Breast epithelium (tissue), 4 donors: ENCODE measurements at places on chromosomes 11 and 22. TPM values are rescaled to one million over a fixed set of nuclear protein-coding genes. Genes with fewer than 3 reads are reported as not detected.

NCF4 gene
- 14.5 TPM for total RNA-seq

DNA sequence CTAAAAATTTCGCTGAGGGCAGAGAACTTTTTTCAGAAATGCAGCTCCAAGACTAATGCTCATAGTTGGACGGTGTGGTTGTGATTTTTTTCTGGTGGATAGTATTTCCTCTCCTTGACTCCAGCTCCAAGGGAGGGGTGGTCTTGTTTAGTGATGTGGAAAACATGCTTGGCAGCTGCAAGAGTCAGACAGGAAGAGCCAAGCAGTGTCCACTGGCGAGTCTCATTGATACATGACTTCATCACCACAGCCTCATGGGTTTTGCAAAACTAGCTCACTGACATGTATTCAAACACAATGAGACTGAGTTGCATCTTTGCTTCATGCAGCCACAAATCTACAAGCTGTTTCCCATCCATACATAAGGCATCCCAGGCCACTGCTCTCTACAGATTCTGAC lies 7.3 kb upstream of the KCNJ1 start:
- DNase-seq: no peak

DNA sequence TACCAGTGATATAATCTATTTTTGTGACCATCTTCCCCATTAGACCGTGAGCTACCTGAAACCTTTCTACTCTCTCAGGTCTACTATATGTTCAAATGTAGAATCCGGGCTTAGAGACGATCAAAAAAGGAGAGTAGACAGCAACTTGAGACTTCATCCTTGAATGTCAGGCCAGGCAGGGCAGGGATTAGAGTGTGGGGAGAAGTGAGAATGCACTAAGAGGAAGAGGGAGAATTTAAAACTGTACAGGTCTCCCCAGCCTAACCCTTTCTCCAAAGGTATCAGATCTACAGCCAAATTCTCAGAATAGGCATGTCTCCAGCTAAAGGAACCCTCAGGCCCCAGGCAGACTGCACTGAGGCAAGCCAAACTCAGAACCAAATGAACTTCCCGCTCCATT lies 935 bp downstream of the LAMTOR1 start:
- no peak for DNase-seq

BTG4 gene
- not detected for total RNA-seq

OR51B4 gene
- not detected for total RNA-seq

- DNase-seq: no peak
Measured at GRCh38 chr11:124113890-124114289, 1.4 kb upstream of the VWA5A start.

PATE2 gene
- total RNA-seq: 0.32 TPM

DNA sequence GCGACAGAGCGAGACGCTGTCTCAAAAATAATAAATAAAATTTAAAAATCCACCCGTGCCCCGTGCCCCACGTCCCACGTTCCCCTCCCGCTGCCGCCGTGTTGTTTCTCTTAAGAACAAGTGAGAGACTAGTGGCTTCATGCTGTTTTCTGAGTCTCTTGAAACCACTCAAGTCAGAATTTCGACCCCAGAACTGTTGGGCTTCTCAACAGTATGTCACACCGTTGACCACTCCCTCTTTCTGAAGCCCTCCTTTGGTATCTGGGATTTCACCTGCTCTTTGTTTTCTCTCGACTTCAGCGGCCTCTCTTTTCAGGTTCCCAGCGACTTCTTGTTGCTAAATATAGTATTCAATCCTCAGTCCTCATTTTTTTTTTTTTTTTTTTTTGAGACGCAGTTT lies 974 bp downstream of the PPIL2 start:
- no peak for DNase-seq

HTR3A gene
- total RNA-seq: not detected

- DNase-seq: no peak
Measured at GRCh38 chr22:26463688-26464087, 19.9 kb downstream of the HPS4 start.

- DNase-seq: no peak
Measured at GRCh38 chr22:45786726-45787125, 115.1 kb downstream of the ATXN10 start.

MUC5AC gene
- not detected for total RNA-seq

OR10A5 gene
- not detected for total RNA-seq

DNA sequence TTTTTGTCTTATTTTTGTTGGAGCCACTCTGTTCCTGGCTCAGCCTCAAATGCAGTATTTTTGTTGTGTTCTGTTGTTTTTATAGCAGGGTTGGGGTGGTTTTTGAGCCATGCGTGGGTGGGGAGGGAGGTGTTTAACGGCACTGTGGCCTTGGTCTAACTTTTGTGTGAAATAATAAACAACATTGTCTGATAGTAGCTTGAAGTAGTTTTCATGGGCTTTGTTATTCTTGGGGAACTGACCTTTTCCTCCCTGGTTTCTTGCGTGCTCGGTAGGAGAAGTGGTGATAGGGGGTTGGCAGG lies 6.0 kb upstream of the MCM5 start:
- no peak for DNase-seq

- DNase-seq: peak; percentile 51
Measured at GRCh38 chr11:1072116-1072820, 2.4 kb upstream of the MUC2 start.

DNA sequence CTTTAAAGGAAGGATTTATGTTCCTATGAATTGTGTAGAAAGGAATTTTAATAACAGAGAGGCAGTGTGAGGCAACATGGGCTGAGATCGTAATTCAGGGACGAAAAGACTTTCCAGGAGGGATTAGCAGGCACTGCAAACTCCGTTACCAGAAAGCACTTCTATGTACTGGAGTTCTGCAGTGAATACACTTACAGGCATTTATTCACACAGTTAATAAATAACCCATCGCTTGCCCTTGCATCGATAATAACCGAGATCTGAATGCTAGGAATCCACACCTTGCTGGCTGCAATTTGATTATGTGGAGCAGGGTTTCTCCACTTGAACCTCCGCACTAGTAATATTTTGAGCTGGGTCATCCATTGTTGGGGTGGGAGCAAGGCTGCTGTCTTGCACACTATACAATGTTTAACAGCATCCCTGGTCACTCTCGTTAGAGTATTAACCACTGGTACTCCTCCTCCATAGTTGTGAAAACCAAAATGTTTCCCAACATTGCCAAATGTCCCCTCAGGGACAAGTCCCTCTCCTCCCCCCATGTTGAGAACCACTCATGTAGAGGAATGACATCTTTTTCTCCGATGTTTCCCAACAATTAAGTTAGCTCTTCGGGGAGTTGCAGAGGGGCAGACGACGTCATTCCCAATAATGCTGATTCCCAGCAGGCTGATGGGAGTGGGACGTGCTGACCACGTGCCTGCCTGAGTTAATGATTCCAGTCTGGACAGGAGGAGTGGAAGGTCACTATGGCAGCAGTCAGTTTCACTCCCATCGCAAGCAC lies 99.5 kb downstream of the SNX19 start:
- DNase-seq: no peak

DNA sequence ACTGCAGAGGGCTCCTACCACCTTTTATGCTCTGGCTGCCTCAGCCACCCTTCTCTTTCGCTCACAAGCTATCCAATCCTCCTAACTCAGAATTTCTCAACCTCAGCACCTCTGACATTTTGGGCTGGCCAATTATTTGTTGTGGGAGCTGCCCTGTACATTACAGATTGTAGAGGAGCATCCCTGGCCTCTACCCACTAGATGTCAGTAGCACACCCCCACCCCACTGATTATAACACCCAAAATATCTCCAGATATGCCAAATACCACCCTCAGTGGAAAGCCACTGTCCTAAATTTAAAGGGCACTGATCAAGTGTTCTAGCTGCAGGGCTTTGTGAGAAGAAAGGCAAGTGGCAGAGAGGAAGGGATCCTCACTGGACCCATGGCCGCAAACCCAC lies 443.1 kb downstream of the SOX6 start:
- no peak for DNase-seq

DNA sequence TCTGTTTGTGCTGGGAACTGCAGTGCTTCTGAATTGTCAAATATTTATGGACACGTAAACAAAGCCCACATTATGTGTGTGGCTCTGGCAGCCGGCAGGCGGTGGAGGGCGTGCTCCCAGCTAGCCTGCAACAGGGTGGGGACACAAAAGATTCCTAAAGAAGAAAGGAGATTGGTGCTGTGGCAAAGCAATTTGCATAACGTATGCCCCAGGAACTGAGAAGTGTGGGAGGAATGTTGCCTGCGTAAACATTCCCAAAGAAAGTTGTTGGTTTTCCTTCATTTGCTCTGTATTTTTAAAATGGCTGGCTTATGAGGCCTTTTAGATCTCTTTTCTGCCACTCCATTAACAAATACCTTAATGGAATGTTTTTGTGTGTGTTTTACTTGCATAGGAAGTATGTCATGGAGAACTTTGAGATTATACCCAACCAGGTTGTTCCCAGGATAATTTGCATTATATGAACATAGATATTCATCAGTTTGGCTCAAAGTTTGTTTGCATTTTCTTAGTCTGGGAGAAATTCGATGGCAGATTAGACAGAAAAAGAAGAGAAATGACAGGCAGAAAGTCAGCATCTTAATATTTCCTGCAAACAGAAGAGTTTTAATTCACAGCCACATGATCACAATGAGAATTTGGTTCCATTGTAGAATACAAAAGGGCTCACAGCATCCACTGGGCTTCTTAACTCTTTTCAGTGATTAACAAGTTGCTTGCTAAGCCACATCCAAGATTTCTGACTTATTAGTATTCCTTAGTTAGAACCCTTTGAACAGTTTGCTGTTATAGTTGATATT lies 41.8 kb upstream of the DLAT start:
- DNase-seq: peak; percentile 61

DNA sequence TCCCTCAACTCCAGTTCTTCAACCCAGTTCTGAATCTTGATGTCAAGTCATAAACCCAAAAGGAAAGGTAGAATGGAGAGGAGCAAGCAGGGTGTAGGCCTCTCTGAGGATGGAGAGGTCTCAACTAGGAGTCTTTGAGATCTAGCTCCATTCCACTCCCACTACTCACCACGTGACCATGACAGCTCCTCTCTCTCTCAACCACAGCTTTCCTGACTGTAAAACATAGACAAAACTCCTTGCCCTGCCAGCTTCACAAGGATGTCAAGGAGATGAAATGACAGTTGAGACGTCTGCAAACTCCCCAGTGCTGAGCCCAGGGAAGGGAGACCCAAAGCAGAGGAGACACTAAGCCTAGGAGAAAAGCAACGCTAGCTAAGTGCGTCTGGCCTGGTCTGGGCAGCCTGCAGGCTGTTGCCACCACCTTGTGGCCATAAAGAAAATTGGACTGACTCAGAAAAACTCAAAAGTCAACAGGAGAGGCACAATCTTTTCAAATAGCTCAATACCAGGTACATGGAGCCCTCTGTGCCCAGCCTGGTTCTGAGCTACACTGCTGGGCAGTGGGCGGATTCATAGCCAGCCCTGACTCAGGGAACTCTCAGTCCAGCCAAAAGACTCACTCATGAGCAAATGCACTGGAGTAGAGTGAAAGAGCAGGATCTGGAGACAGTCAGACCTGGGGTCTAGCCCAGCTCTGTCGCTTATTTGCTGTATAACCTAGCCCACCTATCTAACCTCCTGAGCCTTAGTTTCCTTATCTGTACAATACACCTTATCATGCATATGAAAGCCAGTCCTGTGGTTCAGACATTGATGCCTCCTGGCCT lies 3.4 kb downstream of the CLPB start:
- no peak for DNase-seq

DNA sequence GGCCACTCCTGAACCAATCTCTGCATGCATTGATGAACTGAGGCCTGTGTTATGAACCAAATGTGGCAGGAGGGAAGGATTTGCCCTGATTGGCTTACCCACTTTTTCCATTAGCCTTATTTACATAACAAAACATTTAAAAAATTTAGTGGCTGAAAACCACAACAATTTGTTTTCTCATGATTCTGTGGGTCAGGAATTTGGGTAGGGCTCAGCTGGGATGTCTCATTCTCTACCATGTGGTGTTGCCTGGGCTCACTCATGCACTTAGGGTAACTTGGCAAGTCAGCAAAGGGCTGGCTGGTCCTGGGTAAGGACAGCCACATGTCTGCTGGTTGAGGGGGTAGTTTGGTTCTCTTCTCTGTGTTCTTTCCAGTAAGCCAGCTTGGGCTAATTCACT lies 35.1 kb upstream of the CYP2R1 start:
- no peak for DNase-seq

AQP11 gene
- total RNA-seq: 1.8 TPM

APOBEC3F gene
- 7.9 TPM for total RNA-seq

- DNase-seq: no peak
Measured at GRCh38 chr22:42217019-42217751, 53.3 kb downstream of the TCF20 start.

DNA sequence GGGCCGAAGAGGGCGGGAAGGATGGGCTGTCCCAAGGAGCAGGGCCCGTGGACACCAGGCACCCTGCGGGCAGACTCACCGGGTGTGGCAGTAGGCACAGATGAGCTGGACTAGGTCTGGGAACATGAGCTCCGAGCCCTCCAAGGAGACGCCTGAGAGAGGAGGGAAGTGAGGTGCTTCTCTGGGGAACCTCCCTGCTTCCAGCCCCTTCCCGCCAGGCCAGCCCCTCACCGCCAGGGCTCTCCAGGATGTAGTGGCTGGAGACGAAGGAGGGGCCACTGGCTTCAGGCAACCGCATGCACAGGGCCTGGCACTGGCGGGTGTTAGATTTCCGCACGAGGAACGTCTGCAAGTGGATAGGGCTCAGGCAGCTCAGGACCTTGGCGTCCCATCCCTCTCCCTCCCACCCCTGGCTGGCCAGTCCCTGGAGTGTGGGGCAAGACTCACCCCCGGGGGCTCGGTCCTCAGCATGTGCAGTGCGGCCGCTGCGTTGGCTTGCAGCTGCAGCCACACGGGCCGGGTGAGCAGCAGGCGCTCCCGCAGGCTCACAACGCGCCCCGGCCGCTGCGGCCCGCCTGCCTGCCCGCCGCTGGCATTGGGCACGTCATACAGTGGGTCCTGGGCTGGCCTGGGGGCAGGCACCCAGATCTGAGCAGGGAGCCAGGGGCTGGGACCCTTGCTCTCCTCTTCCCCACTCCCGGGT lies 552 bp downstream of the RIN1 start:
- DNase-seq: no peak

DNA sequence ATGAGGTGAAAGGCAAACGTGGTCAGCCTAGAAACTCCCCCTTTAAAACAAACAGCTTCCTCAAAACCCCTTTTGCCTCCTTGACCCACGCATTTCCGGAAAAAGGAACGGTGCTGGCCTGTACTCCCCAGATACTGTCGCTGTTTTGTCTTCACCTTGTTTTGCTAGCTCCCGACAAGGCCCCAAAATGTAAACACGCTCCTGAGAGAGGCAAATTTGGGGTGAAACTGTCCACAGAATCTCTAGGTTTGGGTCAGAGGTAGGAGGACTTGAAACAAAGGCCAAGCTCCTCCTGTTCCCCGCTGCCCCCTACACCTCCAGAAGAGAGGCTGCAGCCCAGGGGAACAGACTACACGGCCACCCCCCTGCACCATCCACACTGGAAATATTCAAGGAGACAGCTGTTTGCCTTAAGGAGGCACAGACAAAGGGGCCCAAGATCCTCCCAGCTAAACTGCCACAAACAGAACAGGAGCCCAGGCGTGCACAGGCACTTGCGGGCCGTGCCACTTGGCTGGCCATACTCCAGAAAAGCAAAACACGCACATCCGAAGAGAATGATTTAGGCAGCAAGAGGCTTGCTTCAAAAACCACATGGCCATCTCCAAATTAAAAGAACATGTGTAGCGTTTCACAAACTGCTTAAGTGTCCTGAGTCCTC lies 160.5 kb upstream of the GRK3 start:
- no peak for DNase-seq
